ENCODE measurements at places on chromosomes 11 and 22.

DNA sequence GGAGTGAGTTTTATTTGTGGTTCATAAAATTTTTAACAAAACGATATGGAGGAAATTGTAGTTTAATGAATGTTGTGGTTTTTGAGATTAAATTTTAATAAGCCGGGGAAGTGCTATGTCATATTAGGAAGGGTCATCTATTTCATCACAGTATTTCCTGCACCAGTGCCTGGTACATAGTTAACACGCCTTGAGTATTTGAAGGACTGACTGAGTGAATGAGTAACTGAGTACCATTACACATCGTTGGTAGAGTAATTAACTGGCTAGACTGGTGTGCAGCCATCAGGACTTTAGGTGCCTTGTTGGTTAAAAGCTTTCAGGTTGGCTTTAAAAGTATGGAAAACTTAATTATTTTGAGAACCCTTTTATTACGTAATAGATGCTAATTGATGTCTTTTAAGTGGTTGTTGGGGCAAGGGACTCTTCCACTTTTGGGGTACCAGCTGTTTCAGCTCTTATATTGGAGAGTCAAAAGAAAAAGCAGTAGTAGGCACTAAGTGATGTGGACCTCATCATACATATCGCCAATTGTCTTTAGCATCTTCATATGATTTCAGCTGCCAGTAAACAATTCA is 101.8 kb downstream of the DDX10 start:
- no peak for DNase-seq

- no peak for DNase-seq
Measured at GRCh38 chr11:70616938-70617654, 218.8 kb downstream of the CTTN start.

DNA sequence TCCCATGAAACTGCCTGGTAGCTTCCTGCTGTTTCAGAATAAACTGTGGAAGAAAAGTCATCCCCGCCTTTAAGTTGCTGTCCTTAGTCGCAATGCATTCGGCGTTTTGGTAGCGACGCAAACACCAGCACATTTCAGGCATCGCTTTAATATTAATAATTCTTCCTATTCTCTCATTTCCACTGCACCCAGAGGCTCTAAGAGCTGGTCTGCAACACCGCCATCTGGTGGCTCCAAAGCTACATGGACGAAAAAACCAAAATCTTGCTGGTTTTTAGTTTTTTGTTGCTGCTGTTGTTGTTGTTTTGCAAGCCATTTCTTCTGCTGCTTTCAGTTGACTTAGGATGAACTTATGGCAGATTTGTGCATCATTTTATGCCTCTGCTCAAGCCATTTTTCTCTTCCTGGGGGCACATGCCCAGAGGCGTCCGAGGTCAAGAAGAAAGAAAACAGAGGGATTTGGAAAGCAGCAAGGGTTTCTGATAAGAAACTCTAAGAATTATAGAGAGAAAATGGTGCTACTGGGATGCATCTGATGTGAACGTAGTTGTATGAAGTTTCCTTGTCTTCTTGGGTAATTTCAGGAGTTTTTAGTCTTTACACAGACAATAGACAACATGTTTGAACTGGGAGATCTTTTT is 345.4 kb upstream of the KIRREL3 start:
- DNase-seq, result no peak

GRCh38 chr11:112856591-112856990 is 104.6 kb upstream of the NCAM1 start:
- no peak for DNase-seq

DNA sequence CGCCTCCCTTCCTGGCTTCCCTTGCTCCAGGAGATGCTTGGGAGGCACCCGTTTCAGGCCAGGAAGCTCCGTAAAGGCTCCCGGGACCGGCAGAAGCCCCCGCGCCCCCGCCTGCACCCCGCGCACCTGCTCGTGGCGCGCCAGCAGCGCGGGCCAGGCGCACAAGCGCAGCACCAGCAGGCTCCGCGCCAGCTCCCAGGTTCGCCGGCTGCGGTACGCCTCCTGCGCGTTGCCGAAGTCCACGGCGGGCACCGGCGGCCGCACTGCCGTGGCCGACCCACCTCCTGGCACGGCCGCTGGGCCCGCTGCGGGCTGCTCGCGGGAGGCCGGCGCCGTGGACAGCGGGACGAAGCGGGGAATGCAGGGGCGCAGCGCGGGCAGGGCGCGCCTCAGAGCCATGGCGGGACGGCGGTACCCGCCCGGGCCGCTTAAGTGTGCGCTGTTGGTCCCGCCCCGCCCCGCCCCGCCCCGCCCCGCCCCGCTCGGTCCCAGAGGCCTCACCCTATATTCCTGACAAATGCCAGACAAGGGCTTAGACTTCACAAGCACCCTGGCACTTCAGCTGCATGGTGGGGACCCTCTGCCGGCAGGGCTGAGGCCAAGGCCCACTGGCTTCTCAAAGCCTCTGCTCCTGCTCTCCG is at the start of gene PRODH:
TSS of gene PRODH (minus strand) at position 405 of the 641 bp plus-strand sequence. CDS start at position 399, 6 bp downstream.
- DNase-seq, result no peak

DNA sequence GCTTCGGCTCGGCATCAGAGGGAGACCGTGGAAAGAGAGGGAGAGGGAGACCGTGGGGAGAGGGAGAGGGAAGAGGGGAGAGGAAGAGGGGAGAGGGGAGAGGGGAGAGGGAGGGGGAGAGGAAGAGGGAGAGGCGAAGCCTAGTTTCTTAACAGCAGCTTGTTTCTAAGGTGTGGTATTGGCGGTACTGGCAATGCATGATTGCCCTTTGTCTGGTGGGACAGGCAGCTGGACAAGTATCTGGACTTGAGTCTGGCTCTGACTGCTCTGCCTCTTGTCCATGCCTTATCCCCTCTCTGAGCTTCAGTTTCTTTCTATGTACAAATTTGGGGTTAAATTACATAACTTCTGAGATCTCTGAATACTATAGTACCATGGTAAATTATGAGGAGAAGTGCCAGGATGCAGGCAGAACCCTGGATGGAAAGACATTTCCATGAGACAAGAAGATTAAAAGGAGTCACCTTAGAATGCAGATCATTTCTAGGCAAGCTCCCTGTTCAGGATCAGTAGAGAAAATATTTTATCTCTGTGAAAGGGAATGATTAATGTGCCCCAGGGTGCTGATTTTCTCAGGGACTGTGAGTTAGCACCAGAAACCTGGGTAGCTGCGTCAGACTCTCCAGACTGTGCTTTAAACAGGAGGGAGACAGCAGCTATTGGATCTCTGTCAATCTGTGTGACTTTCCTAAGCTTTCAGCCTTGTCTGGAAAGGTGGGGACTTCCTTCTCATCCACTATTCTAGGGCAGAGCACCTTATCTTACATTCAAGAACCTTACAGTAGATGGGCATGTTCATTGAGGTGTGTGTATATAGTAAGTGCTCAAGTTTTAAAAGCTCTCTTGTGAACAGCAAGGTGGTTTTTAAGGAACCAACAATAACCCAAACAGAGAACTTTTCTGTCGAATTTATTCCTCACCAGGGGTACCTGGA is 31.9 kb upstream of the CCDC90B start:
- DNase-seq, result no peak

GRCh38 chr11:70381872-70382861 is 16.2 kb upstream of the CTTN start:
- no peak for DNase-seq

GRCh38 chr22:26709617-26710390 is 52.4 kb downstream of the MIAT start:
- no peak for DNase-seq

GRCh38 chr11:64003807-64004589 is 17.8 kb downstream of the OTUB1 start:
- no peak for DNase-seq

DNA sequence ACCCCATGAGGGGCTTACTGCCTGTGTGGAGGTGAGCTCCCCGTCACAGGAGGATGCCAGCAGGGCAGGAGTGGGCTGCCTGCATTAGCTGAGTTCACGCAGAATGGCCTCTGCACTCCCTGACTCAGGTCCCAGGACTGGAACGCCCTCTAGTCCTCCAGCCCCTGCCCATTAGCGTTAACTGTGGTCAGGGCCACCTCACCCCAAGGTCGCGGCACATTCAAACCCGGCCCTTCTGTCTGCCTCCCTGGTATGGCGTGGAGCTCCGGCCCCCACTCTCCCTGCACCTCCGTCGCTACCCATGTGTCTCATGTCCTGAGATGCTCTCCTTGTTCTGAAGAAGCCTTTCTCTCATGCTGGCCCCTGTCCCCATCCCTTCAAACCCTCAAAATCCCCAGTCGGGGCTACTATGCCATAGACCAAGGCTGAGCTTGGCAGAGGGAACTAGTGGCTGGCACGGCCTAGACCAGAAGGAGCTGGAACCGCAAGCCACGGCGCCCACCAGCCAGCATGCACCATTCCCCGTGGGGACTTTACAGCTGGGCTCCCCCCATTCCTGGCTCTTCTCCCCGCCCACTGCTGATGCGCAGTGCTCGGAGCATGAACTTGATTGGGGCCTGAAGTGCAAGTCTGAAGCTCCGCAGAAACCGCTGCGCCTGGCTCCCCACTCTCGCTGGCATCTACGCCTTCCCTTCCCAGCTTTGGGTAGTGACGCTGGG is 79.5 kb upstream of the RTL6 start:
- DNase-seq, result peak; percentile 21

- DNase-seq, result no peak
Measured at GRCh38 chr11:32137263-32137662, 46.4 kb downstream of the RCN1 start.

- DNase-seq, result no peak
Measured at GRCh38 chr11:131734871-131735270, 364.5 kb downstream of the NTM start.

DNA sequence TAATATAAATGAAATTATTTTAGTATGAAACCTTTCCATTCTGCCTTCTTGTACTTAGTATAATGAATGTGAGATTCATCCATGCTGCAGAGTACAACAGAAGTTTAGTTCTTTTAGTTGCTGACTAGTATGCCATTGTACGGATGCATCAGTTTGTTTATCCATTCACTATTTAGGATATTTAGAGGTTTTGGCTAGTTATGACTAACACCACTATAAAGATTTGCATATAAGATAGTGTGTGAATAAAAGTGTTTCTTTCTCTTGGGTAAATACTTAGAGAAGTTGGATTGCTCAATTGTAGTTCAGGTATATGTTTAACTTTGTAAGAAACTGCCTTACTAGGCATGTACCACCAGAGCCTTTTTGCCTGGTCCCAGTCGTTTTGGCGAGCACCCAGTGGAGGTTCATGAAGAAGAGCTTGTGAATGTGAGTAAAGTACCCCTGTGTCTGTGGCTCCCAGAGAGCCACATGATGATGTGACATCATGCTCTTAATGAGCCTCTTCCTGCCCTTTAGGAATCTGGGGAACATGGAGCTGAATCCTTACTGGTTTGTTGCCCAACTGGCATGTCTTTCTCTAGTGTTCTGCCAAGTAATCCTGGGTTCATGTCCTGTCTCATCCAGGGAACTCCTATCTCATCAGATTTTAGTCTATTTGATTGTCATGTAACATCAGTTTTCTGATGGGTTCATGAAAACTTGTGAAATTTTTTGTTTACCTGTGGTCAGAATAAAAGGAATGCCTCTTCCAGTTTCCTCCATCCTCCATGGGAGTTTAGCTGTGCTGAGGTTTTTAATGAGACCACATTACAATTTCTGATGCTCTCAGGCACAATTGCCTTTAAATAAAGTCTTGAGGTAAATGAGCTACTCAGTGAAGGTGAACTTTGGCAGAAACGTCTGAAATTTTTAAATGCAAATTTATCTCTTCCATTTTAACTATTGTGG is 234.8 kb downstream of the CASP12 start:
- no peak for DNase-seq

DNA sequence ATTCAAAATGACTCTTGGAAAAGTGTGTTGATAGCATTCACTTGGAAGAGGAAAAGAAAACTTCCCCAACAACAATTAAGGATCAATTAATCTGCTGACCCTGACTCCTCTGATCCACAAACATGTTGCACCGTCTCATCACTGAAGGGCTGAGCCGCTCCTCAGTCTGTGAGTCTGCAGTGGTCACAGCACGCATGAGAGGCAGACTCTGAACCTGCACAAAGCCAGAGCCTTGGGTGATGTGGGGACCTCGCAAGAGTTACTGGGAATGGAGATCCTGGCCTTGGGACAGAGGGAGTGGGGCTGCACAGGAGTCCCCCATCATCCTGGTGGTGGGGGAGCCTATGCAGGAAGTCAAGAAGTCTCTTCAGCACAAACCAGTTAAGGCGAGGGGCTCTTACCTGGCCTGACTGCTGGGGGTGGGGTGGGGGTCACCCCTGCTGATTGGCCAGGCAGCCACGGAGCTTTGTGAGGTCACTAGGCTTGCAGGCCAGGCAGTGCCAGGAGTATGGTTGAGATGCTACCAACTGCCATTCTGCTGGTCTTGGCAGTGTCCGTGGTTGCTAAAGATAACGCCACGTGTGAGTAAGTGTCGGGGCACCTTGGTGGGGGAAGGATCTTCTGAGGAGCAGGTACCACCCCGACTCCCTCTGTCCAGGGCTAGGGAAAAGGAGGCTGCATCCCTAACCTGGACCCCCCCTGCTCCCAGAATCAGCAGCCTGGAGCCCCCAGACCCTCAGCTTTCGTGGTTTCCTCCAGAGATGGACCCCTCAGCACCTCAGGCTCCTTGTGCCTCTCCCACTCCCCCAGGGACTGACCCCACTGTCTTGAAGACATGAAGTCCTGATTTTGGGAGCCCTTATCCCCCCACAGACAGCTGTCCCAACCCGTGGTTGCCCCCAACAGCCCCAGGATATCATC is at the start of gene ACR:
TSS of gene ACR (plus strand) at position 477 of the 921 bp plus-strand sequence. CDS start at position 509, 32 bp downstream.
- no peak for DNase-seq

GRCh38 chr11:41254966-41255365 is 204.5 kb downstream of the LRRC4C start:
- no peak for DNase-seq
